Activated CD4-positive, alpha-beta T cell treated with anti-CD3 and anti-CD28 coated beads, Interleukin-2, amount 50 U/mL, for 48 hours (primary cell): ENCODE measurements at places on chromosomes 6 and 20.

DNA sequence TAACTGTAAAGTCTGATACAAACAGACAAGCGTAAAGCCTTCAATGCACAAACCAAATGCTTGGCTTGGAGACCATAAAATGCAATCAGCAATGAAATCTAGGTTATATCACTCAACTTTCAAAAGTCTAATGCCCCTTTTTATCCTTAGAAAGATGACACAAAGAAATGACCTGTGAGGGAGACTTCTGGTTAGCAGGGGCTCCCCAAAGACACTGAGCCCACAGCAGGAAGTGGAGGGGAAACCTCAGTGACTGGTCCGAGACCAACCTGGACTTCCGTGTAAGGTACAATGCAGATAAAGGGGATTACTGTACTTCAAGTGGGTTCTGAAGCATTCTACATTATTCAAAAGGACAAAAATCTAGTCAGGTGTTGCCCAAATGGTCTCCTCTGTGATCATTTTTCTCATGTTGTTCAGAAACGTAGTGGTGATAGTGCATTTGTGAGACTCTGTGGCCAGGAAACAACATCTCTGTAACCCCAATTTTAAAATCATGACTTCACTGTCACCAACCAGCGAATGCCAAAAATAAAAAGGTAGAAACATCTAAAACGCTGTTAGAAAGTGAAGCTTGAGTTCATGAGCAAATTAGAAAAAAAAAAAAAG is 88.2 kb downstream of the HIVEP2 start:
- DNase-seq = peak; percentile 41

GRCh38 chr6:89310929-89311328 is 4.2 kb downstream of the GABRR2 start:
- no peak for DNase-seq

- no peak for DNase-seq
Observed at GRCh38 chr6:158468666-158469065, 91.2 kb upstream of the TMEM181 start.

- no peak for DNase-seq
Observed at GRCh38 chr6:71466362-71466761, 177.8 kb downstream of the OGFRL1 start.

DNA sequence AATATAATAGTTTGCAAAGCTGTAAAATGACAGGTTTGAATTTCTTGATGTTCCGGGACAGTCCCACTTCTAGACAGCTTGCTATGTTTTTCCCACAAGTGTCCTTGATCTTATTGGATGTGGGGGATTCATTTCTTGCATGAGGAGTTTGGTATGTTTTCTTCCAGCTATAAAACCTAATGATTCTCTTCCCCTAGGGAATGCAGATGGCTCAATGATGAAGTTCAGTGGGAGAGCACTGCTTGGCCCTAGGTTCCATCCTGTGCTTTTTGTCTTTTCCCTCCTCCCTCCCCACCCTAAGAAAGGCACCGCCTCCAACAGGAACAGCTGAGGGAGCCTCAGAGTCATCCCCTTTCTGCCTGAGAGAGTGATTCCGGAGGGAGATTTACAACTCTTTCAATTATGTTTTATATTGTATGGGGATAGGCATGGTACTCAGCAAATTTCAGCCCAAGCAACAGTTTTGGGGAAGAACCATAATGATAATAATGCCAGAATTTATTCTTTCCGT is 149.2 kb downstream of the PHACTR1 start:
- no peak for DNase-seq

DNA sequence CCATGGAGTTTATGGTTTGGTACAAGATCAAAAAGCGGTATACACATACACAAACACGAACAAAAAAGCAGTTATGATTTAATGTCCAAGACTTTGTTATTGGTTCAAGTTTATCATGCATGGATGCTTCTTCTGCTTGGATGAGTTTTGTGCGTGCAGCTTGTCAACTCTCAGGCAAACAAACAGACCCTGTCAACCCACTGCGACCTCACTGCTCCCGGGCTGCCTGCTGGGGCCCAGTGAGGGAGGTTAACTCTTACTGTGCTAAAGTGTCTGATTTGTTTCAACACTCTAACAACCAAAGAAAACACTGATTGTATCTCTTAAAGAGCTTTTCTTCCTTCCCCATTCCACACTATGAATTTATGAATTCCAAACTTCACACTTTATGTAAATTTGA is 26.8 kb upstream of the DDR1 start:
- no peak for DNase-seq

DNA sequence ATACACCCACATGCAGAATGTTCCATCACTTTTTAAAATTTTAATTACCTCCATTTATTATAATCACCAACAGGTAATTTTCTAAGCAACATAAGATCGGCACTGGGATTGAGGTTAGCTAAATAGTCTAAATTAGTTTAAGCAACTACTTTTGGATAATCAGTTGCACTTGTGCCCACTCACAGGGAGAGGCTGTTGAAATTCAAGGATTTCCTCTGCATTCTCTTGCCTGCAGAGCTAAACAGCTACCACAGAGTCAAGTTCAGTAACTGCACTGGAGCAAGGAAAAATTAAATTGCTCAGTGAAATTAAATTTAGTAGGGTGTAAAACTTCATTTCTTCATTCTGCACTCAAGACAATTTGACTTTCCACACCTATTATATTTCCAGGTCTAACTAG is 120.7 kb upstream of the CCDC28A start:
- no peak for DNase-seq

DNA sequence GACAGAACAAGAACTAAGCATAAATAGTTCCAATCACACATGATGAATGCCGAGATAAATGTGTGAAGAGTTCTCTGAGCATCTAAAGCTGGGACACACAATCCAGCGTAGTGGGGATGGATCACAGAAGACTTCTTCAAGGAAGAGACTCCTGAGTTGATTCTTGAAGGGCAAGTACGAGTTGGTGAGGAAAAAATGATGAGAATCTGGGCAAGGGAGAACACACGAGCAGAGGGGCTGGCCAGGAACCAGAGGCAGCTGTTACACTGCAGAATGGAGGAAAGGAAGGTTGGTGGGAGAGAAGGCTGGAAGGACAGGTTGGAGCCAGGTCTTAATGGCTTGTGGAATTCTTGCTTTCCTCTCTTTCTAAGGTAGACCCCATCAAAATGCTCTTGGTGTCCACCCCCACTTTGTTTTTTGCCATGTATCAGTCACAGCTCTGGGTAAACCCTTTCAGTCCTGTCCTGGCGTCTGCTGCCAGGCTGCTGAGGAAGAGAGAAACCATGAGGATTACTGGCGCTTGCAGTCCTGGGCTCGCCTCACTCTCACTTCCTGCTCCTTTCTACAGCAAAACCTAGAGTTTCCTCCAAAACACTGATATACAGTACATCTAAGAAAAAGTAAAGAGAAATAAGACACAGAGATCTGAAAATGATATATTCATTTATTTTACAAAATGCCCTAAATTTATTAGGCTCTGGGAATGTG is 127.6 kb upstream of the FAM184A start:
- DNase-seq = no peak

DNA sequence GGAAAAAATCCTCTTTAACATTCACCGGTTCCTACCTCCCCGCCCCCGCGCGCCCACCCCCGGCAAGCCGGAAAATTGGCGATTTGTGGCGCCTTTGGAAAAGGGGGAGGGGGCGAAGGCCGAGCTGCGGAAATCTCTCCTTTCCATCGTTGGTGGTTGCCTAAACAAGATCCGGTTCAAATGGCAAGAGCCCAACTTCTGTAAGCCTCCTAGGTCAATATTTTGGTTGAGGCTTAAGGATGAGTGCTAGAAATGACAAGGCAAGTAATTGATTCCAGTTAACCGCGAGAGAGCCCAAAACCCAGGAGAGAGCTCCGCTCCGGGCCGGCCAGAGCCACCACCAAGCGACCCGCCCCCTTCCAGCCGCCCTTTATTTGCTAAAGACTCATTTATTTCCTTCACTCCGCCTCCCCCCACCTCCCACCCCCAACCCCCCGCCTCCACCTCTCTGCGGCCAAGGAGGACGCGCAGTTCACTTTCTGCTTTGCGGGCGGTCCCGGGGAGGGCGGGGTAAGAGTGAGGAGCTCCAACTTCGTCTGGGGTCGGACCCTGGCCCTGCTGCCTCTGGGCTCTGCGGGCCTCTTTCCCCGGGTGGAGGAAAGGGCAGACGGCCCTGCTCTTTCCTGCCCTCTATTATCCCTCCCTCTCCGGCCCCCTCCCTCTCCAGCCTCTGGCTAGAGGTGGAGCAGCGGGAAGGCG is 838 bp upstream of the NKX2-2 start:
- no peak for DNase-seq
